ENCODE measurements at places on chromosomes 2 and 18. TPM values are rescaled to one million over a fixed set of nuclear protein-coding genes. Genes with fewer than 3 reads are reported as not detected.

- H3K27ac ChIP-seq: no peak overlapping the region
- peaks cover 4% of the 10 kb centered on the region for H3K27me3 ChIP-seq
- no peak overlapping the region for H3K4me3 ChIP-seq
These were observed 11.0 kb downstream of the DYTN start for GRCh38 chr2:206707164-206707701.

GRCh38 chr2:96954011-96954846 is 32.2 kb downstream of the FAM178B start:
- peak overlapping the region; percentile 84 for H3K27ac ChIP-seq
- H3K27me3 ChIP-seq: peaks cover 2% of the 10 kb centered on the region
- peak overlapping the region; percentile 51 for H3K4me3 ChIP-seq
- no peaks in the 10 kb centered on the region for H3K36me3 ChIP-seq
- H3K4me1 ChIP-seq: peaks cover 38% of the 10 kb centered on the region

DNA sequence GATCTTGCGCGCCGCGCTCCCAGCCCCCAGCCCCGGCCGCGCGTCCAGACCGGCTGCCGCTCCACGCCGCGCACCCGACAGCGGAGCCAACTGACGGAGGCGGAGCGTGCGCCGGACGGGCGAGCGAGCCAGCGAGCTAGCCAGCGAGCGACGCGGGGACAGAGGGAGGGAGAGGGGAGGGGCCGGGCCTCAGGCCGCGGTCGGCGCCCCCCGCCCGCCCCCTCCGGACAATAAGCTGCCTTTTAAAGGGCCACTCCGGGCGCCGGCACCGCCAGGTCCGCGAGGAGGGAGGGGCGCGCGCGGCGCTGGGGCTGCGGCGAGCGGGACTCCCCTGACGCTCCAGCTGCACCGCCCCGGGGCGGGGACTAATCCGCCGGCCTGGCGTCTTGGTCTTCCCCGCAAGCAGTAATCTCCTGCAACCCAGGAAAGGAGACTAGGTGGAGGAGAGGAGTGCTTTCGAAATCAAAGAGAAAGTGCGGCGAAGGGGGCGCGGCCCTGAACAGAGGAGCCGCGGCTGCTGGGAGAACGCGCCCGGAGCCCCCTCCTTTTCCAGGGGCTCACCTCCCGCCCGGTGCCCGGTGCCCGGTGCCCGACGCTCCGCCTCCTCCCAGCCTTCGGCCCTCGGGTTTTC is at the start of gene BIN1:
Gene BIN1, minus strand, starts transcription at position 164 of the 631 bp plus-strand sequence. CDS start 211 bp downstream, outside the sequence.
- no peaks in the 10 kb centered on the region for H3K36me3 ChIP-seq
- no peak within 1 kb of the TSS for H3K27ac ChIP-seq
- H3K4me1 ChIP-seq: peaks cover 10% of the 10 kb centered on the region
- peaks cover 32% of the 10 kb centered on the region for H3K27me3 ChIP-seq
- H3K4me3 ChIP-seq: peak within 1 kb of the TSS; percentile 78

- no peaks in the 10 kb centered on the region for H3K36me3 ChIP-seq
- no peak overlapping the region for H3K27ac ChIP-seq
- DNase-seq: no peak
- H3K4me1 ChIP-seq: no peaks in the 10 kb centered on the region
These were observed 77.1 kb upstream of the CTAGE1 start for GRCh38 chr18:22494771-22495170.

- H3K4me3 ChIP-seq: no peak overlapping the region
- peaks cover 3% of the 10 kb centered on the region for H3K4me1 ChIP-seq
- no peak for DNase-seq
- H3K27ac ChIP-seq: no peak overlapping the region
- H3K27me3 ChIP-seq: no peaks in the 10 kb centered on the region
These were observed 55.2 kb upstream of the GYPC start for GRCh38 chr2:126600742-126601141.

DNA sequence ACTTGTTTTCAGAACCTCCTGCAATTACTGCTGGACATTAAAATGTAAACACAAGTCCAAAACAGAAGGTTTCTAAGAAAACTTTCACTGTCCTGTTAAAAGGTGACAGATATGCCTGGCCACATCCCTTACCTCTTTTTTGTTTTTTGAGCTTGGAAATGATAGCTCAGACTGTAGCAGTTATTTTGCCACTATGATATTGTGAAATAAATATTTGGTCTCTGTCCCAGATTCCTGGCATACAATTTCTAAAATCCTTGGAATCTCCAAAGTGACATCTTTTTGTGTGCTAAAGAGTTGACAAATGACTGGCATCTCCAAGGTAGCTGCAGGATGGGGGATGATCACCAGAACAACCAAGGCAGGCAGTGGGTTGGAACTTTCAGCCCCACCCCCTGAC is 16.8 kb downstream of the TPGS2 start:
- H3K27me3 ChIP-seq: no peaks in the 10 kb centered on the region
- H3K4me1 ChIP-seq: peaks cover 3% of the 10 kb centered on the region
- DNase-seq: no peak
- no peak overlapping the region for H3K27ac ChIP-seq
- no peak overlapping the region for H3K4me3 ChIP-seq

- no peak overlapping the region for H3K27ac ChIP-seq
- DNase-seq: no peak
- H3K4me1 ChIP-seq: no peaks in the 10 kb centered on the region
- H3K4me3 ChIP-seq: no peak overlapping the region
- H3K36me3 ChIP-seq: no peaks in the 10 kb centered on the region
- no peaks in the 10 kb centered on the region for H3K27me3 ChIP-seq
These were observed 776.0 kb downstream of the DCC start for GRCh38 chr18:53115876-53116585.

The ODC1 gene
- total RNA-seq: 54.4 TPM

The SERPINB10 gene
- total RNA-seq: not detected

The PAIP2B gene
- total RNA-seq: 1.5 TPM

The ASTL gene
- total RNA-seq: 0.34 TPM

The PSMD14 gene
- 72.2 TPM for total RNA-seq
